ENCODE measurements at places on chromosomes 2 and 18.
A peak's percentile ranks its signal among the peaks of the same experiment; 100 is the strongest.

- DNase-seq = no peak
These were observed 274.7 kb downstream of the DYSF start for GRCh38 chr2:71728036-71728435.

DNA sequence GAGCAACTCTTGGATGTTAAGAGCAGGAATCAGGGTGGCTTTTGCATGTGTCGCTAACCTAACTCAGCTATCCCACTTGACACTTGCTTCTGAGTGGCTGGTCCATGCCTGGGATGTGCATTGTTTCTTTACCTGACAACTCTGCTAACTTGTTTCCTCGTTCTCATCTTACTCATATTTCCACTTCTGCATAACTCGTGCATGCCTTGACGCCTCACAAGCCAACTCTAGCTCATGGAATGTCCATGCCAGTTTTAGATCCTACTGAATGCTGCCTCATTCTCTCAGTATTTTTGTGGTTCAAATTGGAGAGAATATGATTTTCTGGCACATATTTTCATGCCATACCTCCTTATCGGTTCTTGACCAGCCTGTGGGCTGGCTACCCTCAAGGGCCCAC is 52.5 kb downstream of the CDCA7 start:
- no peak for DNase-seq

- no peak for DNase-seq
These were observed 1228.9 kb downstream of the CNTNAP5 start for GRCh38 chr2:125254010-125254409.

- DNase-seq = no peak
These were observed 105.4 kb downstream of the CPO start for GRCh38 chr2:207044379-207045362.

DNA sequence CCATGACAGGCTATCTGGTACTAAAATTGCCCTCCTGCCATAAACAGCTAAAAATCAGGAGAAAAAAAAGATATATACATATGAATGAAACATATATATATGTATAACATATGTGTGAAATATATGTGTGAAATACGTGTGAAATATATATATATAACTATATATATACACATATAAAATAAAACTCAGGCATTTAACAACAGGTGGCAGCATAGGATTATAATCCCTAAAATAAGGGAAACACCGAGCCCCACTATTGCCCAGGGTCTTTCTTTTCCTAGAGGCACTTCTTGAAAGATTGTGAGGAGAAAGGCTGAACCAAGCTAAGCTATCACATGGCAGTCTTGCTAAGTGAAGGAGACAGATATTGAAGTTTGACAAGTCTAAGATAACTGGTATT is 65.9 kb upstream of the CYTIP start:
- DNase-seq = no peak

DNA sequence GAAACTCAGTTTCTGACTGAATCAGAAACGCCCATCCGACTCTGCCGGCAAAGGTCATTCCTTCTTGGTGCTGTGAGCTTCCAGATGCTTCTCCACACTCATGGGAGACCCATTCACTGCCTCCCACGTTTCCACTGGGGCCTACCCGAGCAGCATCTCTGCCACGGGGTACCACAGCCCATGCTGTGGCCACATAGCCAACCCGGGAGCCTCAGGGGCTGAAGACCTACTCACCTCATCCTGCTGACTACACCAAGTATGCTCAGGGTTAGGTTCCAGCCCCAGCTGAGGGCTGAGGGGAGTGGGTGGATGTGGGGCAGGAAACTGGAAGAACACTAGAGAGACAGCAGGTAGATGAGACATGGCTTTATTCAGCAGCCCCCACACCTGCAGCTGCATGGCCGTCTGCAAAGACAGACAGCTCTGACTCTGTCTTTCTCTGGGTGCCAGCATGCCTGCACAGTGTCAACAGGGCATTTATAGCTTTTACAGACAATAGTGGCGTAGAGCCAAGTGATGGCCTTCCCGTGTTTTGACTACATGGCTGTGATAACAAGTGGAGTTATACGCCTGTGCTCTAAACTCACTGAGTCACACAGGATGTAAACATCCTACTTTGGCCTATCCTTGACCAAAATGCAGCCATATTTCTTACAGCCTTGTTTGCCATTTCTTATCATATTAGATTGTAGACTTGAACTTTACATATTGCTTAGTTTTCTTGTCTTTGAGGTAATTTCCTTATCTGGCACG is 16.5 kb upstream of the KLHL23 start:
- DNase-seq = no peak

GRCh38 chr2:190714958-190715357 is 66.1 kb downstream of the NAB1 start:
- no peak for DNase-seq

DNA sequence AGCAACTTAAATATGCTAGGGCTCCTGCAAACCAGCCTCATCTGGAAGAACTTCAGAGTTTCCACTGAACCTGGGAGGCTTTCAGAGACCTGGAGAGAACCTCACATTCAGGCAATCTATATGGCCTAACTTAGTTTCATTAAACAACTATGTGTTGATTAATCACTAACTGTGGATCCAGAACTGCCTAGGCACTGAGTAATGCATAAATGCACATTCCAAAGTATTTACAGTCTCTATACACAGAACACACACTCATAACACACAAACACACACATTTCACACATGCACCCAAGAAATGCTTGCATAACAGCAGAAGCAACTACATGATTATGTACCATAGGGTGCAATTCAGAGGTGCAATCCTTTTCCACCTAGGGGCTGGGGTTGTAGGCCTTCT is 552.8 kb downstream of the BCL11A start:
- DNase-seq = no peak

GRCh38 chr2:43227830-43228281 is 1.4 kb upstream of the ZFP36L2 start:
- no peak for DNase-seq

DNA sequence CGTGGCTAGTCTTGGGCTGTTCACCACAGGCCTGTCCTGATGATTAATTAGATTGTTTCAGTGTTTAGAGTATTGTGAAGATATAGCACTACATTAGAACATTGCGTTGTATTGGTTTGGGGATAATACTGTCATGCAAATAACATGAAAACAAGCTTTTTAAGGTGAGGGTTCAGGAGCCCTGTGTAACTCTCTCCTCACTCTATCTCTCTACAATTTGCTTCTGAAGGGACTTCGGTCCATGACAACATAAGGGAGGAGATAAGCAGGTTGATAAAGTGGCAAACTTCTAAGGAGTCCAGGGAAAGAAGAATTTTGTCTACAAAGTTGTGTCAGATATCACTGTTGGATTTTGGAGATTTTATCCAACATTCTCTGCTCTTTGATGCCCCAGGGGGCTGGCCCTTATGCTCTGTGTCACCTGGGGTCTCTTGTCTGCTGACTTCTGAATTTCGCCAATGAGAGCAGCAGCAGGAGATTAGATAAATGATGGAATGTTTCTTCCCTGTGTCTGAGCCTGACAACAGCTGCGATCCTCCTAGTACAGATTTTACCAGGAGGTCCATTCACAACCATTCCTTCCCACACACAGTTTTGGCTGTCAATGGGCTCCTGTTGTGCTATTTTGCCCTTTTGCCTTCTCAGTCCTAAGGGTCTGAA is 3.3 kb downstream of the TNP1 start:
- DNase-seq = no peak

DNA sequence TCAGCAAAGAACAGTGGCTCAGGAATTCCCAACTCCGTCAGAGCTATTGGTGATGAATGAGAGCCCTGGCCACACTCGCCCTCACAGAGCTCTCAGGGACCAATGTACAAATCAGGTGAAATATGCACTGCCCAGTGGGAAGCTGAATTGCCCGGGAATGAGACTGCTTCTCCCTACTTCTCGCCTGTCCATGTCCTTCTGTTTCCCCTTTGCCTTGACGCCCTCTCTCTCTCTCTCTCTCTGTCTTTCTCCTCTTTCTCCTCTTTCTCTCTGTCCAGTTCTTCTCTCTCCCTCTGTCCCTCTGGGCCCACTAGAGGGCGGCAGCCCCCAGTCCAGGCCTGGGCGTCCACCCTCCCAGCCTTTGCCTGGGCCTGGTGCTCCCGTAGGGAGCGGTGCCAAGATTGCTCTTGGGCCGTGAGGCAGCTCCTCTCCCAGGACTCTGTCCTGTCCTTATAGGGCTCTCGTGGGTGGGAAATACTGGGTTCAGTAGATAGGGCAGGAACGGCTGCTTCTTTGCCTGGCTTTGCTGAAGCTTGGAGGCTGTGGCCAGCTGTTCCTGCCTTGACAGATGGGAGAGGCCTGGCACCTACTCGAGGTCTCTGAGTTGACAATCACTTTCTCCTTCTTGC is 28.4 kb upstream of the PUM2 start:
- DNase-seq = peak; percentile 92

GRCh38 chr2:109200616-109201464 is 71.8 kb downstream of the SH3RF3 start:
- DNase-seq = no peak

- DNase-seq = no peak
These were observed 39.7 kb upstream of the KCNE4 start for GRCh38 chr2:223012291-223012690.

DNA sequence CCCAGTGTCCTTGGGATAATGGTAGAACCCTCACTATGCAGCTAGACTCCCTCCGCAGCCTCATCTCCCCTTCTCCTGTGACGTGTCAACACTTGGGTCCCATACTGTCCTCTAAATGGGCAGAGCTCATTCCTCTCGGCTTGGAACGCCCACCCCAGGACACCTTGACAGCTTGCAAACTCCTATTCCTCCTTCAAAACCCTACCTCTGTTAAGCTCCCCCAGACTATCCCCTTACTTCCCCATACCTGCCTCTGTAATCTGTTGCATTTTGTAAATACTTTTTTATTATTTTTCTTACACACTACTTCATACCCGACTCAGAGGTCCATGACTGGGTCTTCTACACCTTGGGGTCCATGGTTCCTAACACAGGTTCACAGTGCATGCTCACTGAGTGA is 28.0 kb downstream of the STEAP3 start:
- no peak for DNase-seq

GRCh38 chr2:2708575-2709430 is 377.7 kb upstream of the MYT1L start:
- no peak for DNase-seq

- no peak for DNase-seq
These were observed 187.1 kb downstream of the ZBTB7C start for GRCh38 chr18:48222118-48222517.

DNA sequence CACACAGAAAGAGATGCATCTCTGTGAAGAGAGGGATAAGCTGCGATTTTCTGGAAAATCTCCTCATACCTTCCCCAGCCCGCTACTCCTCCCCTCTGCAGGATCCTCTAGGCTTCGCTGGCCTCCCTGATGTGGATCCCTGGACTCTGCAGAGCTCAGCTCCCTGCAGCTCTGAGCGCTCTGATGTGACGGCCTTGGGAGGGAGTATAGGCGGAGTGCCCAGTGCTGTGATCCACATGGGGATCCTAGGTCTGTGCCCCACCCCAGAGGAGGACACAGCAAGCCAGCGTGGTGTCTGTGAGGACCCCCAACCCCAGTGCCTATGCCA is 111.0 kb downstream of the GYPC start:
- no peak for DNase-seq

DNA sequence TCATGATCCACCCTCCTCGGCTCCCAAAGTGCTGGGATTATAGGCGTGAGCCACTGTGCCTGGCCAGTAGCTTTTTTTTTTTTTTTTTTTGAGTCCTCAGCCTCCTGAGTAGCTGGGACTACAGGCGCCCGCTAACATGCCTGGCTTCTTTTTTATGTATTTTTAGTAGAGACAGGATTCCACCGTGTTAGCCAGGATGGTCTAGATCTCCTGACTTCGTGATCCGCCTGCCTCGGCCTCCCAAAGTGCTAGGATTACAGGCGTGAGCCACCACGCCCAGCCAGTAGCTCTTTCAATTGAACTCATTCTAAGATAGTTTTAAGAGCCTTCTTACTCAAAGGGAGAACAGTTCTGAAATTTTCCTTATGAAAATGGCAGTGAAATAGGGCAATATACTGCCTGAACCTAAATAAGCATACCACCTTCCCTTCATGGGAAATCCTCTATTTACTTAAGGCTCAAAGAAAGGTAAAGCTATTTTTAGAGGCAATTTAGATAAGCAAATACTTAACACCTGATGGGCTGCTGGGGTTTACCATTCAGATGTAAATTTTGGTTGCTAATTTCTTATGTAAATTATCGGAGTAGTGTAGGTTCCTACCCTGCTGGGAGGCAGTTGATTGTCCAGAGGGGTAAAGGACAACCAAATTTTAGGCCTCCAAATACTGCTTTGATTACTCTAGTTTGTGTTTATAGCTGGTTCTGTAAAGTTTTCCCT is 144.7 kb downstream of the GREB1L start:
- DNase-seq = no peak

DNA sequence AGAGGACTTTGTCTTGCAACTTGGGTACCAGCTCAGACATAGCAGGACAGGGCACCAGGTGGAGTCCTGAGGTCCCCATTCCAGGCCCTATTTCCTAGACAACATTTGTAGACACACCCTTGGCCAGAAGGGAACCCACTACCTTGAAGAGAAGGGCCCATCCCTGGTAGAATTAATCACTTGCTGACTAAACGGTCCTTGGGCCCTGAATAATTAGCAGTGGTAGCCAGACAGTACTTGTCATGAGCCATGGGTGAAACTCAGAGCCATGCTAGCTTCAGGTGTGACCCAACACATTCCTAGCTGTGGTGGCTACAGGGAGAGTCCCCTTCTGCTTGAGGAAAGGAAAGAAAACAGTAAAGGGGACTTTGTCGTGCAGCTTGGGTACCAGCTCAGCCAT is 28.5 kb upstream of the ACTR2 start:
- DNase-seq = no peak

- no peak for DNase-seq
These were observed 82.1 kb downstream of the MAP4K4 start for GRCh38 chr2:101779656-101780055.

- no peak for DNase-seq
These were observed 225.4 kb downstream of the LRRTM4 start for GRCh38 chr2:77296791-77297190.

GRCh38 chr2:26196683-26197418 is 24.0 kb downstream of the GAREM2 start:
- DNase-seq = no peak

DNA sequence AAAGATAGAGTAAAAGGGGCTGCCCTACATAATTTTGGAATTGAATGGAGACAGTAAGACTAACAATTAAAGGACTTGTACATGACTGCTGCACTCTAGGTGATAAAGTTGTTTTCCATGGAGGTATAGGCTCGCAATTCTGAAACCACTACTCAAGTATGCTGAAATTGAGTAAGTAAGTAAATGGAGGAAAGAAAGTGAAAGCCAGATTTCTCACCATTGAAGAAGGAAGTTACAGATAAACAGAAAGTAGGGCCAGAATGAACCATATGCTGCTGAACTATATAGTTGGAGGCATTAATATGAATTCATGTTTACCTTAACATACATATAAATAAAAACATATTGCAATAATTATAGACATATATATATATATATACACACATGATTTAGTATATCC is 225.7 kb upstream of the ST6GAL2 start:
- no peak for DNase-seq

DNA sequence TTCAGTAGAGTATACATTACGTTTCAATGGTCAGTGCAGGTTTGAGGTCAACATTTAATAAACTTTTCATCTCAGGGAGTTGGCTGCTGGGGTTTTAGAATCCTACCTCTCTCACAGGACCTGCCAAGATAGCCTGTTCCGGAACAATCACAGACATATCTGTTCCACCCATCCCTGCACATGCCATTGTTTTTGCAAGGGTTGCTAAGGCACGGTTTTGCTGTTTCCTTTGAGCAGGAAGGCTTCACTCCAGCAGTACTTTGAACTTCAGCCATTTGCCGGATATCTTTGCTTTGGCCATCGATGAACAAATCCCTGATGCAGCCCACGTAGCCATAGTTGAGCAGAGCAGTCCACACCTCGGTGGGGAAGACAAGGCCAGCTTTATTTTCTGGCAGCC is 493.8 kb downstream of the NRXN1 start:
- DNase-seq = no peak

- DNase-seq = no peak
These were observed 29.2 kb upstream of the KCNS3 start for GRCh38 chr2:17849275-17849674.

All from ovary (tissue), 10 donors.